NCI-H1436 treated with DMSO at 0.1 percent for 48 hours (cell line): ENCODE measurements at places on chromosomes 1 and 21.

GRCh38 chr1:81800695-81801650, at the start of gene ADGRL2:
TSS of gene ADGRL2 (plus strand) at chr1:81800934. CDS start at chr1:81836985, 36,051 bp downstream.
- DNase-seq = peak; percentile 80

DNA sequence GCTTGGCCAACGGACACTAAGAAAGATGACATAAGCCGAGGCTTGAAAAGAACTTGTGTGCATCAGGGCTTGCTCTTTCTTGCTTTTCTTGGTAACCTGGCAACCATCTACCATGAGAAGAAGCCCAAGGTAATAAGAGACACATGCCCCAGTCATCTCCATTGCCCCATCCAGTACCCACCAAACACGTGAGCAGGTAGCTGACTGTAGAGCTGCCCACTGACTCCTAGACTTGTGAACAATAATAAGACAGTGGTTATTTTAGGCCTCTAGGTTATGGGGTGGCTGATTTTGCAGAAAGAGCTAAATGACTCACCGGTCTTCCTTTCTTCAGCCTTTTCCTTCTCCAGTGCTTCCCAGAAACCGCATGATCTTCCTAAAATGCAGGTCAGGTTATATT, 105.0 kb upstream of the JUN start:
- no peak for DNase-seq

- DNase-seq = no peak
Observed at GRCh38 chr1:41863718-41864117, 55.0 kb downstream of the HIVEP3 start.

DNA sequence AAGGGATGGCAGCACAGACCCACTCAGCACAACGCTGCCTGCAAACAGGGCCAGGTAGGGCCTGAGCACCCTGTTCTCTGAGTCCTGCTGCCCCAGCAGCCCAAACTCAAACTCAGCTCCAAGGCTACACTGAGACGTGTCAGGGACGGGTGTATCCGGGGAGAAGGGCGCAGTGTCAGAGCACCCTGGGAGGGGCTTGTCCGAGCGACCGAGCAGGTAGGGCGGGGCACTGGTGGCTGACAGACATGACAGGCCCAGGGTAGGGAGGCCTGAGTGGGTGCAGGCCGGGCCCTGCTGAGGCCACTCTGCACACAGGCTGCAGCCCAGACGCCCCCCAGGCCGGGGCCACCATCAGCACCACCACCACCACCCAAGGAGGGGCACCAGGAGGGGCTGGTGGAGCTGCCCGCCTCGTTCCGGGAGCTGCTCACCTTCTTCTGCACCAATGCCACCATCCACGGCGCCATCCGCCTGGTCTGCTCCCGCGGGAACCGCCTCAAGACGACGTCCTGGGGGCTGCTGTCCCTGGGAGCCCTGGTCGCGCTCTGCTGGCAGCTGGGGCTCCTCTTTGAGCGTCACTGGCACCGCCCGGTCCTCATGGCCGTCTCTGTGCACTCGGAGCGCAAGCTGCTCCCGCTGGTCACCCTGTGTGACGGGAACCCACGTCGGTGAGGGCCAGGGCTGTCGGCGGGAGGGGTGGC, 5.5 kb downstream of the SCNN1D start:
- DNase-seq = no peak

DNA sequence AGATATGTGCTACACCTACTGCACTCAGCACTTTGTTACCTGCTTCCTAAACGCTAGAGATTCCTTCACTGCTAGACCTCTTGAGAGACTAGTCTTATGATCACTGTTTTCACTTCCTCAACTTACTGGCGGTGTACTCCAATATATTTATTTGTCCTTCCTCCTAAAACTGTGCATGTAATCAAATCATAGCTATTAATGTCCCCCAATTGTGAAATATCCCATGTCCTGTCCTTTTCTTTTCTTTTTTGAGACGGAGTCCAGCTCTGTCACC, 3.4 kb downstream of the SOAT1 start:
- DNase-seq = no peak

GRCh38 chr1:201902198-201902597, 13.5 kb downstream of the SHISA4 start:
- DNase-seq = no peak

- no peak for DNase-seq
Observed at GRCh38 chr1:158794247-158794646, 13.2 kb upstream of the OR6N2 start.

DNA sequence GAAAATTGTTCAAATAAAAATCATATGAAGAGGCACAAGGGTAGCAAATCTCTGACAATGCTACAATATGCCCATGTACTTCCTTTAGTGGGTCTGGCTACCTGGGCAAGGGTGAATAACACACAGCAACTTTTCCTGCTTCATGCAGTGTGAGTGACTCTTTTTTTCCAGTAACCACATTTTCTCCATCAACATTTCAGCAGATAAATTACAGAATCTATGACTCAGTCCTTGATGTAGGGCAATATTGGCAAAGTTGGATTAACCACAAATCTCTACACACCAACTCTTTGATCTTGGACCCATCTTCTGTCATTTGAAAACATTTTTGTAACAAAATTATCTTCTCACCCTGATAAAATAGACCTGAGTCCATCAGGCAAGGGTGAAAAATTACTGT, 31.7 kb downstream of the ERICH3 start:
- no peak for DNase-seq

DNA sequence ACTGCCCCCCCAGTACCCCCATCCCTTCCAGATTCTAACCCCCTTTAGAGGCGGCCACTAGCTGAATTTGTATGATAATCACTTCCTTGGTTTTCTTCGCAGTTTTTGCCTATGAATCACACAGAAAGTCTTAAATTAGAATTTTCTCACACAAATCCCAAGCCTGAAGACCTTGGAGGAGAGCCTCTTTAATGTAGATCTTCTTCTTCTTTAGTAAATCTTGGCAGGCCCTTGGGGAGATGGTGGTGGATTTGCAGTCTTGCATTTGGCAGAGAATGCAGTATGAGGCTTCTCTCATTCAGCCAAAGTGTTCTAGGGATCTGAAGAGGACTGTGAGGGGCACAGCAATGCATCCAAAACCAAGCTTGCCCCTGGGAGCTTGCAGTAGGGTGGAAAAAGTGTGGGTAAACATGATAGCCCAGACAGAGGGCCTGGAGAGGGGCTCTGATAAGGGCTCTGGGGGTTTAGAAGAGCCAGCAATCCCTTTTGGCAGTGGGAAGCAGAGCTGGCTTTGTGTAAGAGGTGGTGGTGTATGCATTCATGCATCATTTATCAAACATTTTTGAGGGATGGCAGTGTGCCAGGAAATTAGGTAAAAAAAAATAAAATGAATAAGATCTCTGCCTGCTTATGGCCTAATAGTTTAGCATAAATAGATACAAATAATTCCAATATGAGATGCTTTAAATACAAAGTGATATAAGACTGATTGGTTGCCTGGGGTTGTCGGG, 7.7 kb upstream of the CDC42 start:
- DNase-seq = no peak

DNA sequence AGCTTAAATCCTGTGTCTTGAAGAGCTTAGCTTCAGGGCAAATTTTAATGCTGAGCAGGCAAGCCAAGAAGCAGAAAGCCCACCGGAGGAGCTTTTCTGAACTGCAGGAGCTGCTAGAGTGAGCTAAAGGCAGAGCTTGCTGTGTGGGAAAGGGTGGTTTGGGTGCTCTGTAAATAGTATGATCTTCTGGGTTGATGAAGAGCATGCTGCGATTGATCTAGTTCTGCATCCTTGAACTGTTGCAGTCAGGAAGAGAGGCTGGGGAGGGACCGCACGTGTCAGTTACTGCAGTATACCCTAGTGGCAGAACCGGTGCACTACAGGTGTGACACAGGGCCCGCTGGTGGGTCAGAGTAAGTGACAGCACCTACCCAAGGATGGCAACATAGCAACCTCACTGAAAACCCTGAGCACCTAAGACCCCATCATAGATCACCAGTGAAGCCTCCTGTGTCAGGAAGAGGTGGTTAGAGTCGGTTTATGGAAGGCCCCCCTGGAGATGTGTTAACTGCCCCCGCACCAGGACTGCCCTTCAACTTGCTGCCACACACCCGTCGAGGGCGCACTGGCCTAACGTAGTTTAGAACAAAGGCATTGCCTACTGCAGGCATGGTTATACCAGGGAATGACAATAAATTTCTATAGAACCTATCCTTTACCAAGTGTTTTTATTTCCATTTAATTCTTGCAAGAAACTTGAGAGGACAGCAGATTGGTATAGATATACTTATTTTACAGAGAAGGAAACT, 146.0 kb upstream of the KIAA0040 start:
- no peak for DNase-seq

DNA sequence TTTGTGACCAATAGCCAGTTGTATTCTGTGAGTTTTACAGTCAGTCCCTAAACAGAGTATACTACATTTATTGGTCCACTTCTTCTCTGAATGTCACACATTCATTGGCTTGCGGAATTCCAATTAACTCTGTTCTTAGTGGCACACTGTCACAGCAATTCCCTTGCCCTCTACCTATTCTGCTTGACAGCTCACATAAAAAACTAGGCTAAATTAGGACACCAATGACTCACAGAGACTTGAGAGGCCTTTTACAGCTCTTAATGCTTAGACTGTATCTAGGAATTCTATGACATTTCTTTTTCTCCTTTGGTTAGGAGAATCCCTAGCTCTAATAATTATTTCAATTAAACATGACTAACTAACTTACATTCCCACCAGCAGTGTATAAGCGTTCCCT, 104.1 kb downstream of the NEGR1 start:
- no peak for DNase-seq

DNA sequence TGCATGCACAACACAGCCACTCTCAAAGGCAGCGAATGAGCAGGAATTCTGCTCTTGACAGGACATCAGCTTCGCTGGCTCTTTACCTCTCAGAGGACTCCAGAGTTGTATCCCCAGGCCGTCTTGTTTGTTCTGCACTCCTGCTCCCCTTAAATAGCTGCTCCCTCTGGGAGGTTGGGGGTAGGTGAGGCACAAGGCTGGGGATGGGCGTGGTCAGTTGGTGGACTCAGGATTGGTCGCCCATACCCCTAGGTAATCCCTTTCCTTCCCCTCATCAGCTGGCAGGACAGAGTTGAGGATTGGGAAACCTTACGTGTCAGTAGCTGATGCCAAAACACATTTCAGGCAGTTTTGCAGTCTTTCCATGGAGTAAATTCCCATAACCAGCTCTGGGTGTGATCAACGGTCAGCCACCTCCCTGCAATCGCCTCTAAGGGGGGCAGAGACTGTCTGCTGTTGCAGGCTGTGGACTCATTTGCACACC, at the start of gene PLA2G2A:
TSS of gene PLA2G2A (minus strand) at position 125 of the 484 bp plus-strand sequence. CDS start 845 bp downstream, outside the sequence.
- DNase-seq = no peak

DNA sequence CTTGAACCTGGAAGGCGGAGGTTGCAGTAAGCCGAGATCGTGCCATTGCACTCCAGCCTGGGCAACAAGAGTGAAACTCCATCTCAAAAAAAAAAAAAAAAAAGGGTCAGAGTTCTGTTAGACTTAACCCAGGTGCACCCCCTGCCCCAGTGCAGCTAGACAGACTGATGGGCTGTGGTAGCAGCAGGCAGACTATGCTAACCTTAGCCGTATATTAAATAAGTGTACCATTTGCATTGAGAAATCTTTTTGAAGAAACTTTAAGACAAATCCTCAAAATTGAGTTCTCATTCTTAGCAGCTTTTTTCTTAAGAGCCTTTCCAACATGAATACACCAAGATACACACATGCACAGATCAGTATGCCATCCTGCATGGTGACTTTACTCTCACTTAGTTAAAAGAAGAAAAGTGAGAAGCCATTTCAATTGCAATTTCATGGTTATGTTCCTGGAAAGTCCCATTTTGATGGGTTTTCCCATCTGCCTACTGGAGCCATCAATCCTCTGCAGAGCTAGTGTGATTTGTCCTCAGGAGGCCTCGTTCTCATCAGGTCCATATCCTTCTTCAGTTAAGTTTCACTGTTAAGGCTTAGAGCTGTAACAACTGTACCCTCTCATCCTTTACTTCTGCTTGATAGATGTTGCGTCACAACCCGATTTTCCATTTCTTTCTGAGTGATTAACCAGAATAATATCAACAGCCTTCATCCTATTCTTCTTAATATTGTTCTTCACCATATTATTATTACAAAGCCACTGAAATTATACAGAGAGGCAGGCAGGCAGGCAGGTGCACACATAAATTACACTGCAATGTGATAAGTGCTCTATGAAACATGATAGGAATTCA, 7.3 kb downstream of the FCRLB start:
- DNase-seq = no peak

GRCh38 chr1:115543247-115543646, 98.5 kb upstream of the VANGL1 start:
- DNase-seq = no peak

GRCh38 chr1:94624203-94624602, 82.6 kb upstream of the F3 start:
- DNase-seq = no peak

DNA sequence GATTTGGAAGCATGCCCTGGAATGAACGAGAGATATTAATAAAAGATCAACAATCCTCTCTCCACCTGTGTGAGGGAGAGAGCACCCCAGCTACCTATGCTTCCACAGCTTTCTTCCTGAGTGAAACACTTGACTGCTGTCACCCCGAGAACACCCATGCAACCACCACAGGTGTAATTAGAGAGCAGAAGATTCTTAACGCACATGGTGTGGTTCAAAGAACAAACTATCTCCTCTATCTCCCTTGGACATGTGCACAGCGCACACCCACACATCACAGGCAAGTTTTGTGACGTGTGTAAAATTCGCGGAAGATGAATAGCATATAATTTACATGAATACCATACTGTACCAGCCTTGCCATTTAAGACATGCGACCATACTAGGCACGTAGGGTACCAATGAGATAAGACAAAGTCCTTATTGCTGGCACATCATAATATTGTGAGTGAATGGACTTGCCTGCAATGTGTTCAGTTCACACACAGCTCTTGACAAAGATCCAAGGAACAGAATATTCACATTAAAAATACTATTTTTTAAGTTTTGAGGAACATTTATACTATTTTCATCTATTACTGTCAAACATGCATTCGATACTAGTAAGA, 11.6 kb downstream of the ERRFI1 start:
- no peak for DNase-seq

DNA sequence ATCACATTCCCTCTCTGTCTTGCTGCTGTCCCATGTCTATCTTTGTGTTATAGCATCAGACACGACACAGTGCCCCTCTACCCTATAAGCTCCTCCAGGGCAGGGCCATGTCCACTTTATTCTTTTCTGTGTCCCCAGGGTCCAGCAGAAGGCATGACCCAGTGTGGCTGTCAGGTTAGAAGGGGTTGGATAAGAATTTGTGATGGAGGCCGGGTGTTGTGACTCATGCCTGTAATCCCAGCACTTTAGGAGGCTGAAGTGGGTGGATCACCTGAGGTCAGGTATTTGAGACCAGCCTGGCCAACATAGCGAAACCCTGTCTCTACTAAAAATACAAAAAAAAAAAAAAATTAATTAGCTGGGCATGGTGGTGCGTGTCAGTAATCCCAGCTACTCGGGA, 26.3 kb upstream of the RNF19B start:
- no peak for DNase-seq

GRCh38 chr1:53526451-53527101, 67.4 kb downstream of the DMRTB1 start:
- DNase-seq = no peak

DNA sequence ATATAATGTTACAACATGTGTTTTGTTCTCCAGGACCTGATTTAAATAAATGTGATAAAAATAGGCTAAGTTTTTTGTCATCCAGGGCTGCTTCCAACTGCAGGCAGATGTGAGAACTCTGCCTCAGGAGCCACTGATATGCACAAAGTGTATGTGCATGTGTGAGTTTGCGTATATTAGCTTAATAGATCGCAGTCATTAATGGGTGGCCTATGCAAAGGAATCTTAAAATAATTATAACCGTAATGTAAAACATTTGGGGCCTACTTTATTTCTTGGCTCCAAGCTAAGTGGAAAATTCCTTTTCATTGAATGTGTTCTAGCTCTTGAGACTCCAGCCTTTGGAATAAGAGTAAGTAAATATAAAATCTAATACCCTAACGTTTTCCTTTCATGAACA, 16.8 kb downstream of the DHX9 start:
- DNase-seq = no peak
